ENCODE measurements at places on chromosomes 5 and 9.

DNA sequence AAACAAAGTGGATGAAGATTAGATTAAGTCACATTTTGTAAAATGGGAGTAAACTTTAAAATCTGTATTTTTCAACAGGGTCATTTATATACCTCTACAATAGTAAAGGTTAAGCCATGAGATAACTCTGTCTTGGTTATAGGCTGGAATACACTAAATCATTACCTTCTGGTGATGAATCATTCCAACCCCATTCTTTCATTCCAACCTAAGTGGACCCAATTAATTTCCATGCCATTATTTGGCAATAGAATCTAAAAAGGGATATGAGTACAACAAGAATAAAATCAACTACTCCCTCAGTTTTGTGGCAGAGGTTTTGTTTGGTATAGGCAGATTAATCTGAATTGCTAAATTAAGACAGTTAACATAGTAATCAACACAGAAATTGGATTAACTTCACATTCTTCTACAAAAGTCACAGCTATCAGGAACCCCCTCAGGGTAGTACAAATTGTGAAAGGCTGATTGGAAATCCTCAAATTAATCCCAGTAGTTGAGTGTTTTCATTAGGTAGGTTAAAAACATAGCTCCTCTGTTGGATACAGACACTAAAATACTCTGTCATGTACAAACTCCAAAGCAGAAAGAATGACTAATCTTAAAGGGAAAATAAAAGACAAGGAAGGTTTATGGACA is 54.2 kb downstream of the ELAVL2 start:
- DNase-seq: no peak

DNA sequence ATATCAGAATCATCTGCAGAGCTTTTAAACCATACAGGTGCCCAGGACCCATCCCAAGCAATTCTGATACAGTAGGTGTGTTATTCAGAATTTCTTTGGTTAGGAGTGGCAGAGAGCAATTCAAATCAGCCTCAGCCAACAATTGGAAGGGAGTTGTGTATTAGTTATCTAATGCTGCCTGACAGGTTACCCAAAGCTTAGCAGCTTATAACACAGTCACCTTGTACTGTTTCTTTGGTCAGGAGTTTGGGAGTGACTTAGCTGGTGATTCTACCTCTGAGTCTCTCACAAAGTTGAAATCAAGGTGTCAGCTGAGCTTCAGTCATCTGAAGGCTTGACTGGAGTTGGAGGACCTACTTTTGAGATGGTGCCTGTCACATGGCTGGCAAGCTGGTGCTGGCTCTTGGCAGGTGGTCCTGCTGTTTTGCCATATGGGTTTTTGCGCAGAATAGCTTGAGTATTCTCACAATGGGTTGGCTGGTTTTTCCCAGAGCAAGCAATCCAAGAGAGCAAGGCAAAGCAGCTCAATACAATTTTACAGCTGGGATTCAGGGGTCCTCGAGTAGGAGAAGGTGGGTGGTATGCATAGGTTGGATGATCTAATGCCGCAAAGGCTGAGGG is 18.7 kb upstream of the CARNMT1 start:
- DNase-seq: no peak

GRCh38 chr9:12680341-12680740 is 12.8 kb upstream of the TYRP1 start:
- no peak for DNase-seq

GRCh38 chr5:116273448-116274242 is 188.8 kb downstream of the COMMD10 start:
- no peak for DNase-seq

- DNase-seq: no peak
Observed at GRCh38 chr5:1255081-1255561, 29.9 kb downstream of the SLC6A18 start.
